ENCODE measurements at places on chromosomes 12 and 14.

DNA sequence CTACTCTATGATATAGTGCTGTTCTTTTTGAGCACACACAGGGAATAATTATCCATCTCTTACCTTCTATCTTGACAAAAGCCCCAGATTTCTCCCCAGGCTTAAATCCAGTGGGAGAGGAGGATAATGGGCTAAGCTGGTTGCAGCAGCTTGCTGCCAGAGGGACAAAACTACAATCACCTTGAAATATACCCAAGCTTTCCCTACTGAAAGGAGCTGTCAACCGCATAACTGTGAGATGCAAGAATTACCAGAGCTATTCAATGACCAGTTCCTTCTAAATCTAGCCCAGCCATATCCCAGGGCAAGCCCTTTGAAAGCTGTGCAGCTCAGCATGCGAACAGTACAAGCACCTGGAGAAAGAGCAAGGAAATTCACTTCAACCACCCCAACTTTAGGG, 943 bp upstream of the MGAT4C start:
- DNase-seq = no peak

- DNase-seq = peak; percentile 33
These were observed 622 bp downstream of the TECPR2 start for GRCh38 chr14:102363182-102363943.

DNA sequence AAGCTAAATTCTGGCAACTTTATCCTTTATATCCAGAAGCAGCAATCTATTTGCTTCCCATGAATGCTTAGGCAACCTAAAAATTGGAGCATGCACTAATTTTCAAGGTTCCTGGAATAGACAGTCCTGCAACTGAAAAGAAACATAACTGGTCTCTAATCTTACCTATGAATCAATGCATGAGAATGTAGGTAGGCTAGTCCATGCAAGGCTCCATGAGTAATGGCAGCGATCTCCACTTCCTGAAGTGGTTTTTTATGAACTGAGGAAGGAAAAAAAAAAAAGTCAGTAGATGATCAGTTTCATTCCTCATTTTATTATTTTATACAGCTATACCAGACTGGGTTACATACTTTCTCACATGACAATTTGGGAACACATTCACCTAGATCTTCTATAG, 102.0 kb downstream of the PEBP1 start:
- no peak for DNase-seq

- no peak for DNase-seq
These were observed 347.9 kb downstream of the BCAT1 start for GRCh38 chr12:24600996-24601395.

DNA sequence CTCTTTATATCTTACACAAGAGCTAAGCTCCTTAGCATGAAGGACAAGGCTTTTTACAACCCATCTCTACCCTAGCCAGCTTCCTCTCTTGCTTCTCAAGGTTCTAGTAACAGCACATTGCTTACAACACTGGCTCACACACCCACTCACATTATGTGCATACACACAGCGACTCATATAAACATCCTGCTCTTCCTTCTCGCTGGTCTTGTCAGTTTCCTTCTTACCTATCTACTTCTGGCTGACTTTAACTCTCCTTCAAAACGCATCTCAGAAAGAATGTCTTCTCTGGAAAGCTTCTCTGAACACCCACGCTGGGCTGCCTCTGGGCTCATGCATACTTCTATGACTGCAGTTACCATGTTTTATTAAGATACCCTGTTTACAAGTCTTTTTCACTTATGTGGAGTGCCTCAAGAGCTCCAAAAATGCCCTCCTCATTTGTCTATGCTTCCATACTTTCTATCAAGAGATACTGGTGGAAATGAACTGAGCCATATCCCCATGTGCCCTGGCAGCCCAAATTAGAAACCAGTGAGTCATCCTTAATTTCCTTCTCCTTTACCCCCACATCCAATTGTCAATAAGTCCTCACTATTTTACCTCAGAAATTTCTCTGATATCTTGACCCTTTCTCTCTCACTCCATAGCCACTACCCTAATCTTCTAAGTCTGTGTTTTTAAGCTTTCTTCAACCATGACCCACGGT, 126.9 kb upstream of the KRAS start:
- DNase-seq = peak; percentile 23

DNA sequence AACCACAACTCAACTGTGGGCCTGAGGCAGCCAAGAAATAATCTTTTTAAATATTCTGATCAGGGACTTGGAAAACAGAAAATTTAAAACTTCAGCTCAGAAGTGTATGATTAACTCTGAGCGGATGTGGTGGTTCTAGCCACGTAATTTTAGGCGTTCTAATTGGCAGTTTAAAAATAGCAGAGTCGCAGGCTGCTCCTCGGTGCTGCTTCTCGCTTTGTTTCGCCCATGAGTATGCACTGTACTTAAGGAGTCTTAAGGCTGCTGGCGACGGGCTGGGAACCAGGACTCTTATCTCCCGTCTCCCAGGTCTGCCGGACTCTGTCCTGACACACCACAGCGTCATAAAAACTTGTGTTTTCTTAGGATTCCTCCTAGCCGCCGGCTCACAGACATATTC, 113.4 kb upstream of the PELI2 start:
- no peak for DNase-seq

DNA sequence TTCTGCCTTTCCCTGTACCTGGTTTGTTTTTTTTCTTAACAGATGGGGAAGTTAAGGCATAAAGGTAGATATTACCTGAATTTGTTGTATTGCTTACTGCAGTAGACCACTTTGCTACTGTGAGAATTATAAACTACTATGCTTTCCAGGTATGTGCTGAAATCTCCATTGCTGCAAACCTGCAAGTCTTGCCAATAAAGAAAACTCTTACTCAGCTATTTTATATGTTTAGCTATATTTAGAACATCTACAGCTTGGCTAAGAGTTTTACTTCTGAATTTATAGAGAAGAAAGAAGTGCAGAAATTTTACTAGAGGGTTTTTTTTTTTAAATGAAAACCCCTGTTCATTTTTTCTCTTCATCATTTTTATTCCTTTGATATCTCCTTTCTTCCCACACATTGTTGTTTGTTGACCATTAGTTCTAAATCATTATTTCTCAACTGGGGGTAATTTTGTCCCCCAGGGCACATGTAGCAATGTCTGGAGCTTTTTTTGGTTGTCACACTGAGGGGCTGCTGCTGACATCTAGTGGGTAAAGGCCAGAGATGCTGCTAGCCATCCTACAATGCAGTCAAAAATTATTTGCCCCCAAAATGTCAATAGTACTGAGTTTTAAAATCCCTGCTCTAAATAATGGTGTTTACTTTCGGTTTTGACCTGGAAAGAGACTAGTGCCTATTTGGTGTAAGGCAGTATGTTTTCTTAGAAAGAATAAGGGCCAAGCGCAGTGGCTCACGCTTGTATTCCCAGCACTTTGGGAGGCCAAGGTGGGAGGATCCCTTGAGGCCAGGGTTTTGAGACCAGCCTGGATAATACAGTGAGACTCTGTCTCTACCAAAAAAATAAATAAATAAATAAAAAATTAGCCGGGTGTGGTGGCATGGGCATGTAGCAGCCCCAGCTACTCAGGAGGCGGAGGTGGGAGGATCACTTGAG, 48.6 kb downstream of the PCNX1 start:
- no peak for DNase-seq

DNA sequence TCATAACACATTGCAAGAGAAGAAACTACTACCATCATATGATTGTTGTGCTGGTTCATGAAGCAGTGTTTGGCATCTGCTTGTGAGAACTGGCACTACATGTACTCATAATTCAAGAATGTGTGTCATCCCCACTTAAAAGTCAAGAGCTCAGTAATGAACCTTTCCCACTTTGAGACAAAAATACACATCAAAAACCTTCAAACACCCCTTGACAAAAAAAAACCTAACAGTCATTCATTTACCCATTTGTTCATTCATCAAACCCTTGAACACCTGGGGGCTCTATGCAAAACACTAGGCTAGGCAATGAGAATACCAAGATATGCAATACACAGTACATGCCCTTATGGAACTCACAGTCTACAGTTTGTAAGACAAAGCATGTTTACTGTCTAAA, 40.0 kb downstream of the KIF21A start:
- no peak for DNase-seq

DNA sequence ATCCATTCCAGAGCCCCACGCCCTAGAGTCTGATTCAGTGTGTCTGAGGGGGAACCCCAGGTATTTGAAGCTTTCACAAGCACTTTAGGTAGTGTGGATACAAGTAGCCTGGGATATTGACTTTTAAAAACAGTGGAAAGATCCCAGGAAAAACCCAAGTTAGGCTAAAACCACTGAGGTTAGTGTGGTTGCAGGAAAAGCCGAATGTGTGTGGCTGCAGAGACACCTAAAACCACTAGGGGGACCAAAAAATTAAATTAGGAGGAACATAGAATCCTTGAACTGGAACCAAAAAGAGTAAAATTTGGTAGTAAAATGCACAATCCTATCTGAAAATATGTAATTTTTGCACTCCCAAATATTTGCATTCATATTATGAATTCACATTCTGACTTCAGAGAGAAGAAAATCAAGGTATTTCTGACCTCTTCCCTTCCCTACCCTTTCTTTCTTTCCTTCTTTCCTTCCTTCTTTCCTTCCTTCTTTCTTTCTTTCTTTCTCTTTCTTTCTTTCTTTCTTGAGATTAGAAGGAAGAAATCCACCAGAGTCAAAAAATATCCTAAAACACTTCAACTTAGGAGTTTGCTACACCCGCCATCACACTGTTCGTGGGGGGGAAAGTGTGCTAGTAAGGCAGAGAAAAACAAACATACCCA, 37.8 kb downstream of the SLCO1A2 start:
- no peak for DNase-seq

Measured in stimulated activated CD4-positive, alpha-beta T cell treated with anti-CD3 and anti-CD28 coated beads, TNF-alpha, amount 100 ng/mL, for 48 hours (primary cell).